Type B pancreatic cell (in vitro differentiated cells): ENCODE measurements at places on chromosomes 7 and 10.

- H3K4me3 ChIP-seq, result no peak overlapping the region
- no peak overlapping the region for H3K27ac ChIP-seq
- H3K27me3 ChIP-seq, result no peaks in the 10 kb centered on the region
Measured at GRCh38 chr7:90536449-90536848, 59.7 kb upstream of the CDK14 start.

DNA sequence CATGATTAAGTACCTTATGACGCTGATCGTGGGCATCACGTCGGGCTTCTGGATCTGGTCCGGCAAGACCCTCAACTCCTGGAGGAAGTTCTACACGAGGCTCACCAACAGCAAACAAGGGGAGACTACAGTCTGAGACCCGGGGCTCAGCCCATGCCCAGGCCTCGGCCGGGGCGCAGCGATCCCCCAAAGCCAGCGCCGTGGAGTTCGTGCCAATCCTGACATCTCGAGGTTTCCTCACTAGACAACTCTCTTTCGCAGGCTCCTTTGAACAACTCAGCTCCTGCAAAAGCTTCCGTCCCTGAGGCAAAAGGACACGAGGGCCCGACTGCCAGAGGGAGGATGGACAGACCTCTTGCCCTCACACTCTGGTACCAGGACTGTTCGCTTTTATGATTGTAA is 2.5 kb downstream of the FZD1 start:
- peaks cover 23% of the 10 kb centered on the region for H3K4me1 ChIP-seq
- H3K4me3 ChIP-seq, result peak overlapping the region; percentile 97
- no peak for DNase-seq
- H3K27ac ChIP-seq, result peak overlapping the region; percentile 76

- H3K27me3 ChIP-seq, result peaks cover 16% of the 10 kb centered on the region
- H3K4me1 ChIP-seq, result peaks cover 14% of the 10 kb centered on the region
- H3K27ac ChIP-seq, result no peak overlapping the region
- no peak for DNase-seq
- no peak overlapping the region for H3K4me3 ChIP-seq
Measured at GRCh38 chr7:25318047-25318446, 89.8 kb upstream of the NPVF start.

- H3K4me1 ChIP-seq, result peaks cover 4% of the 10 kb centered on the region
- H3K27me3 ChIP-seq, result no peaks in the 10 kb centered on the region
- H3K36me3 ChIP-seq, result no peaks in the 10 kb centered on the region
- H3K4me3 ChIP-seq, result no peak overlapping the region
- no peak for DNase-seq
Measured at GRCh38 chr10:22156750-22157149, 61.1 kb downstream of the EBLN1 start.

DNA sequence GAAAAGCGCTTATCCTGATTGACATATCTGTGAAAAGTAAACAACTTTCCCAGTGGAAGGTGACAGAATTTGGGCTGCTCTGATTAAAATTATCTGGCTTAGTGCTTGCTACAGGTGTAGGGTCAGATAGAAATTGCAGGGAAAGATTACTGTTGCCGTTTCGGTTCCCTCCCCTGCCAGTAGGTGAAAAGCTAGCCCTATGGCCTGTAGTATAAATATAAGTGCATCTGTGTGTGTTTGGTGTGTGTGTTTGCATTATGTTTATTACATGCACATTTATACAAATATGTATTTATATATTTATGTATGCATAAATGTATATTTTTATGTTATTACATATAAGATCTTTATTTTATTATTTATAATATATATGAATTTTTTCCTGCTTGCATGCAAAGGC is 72.3 kb upstream of the VOPP1 start:
- no peaks in the 10 kb centered on the region for H3K36me3 ChIP-seq
- H3K27me3 ChIP-seq, result no peaks in the 10 kb centered on the region
- H3K4me1 ChIP-seq, result no peaks in the 10 kb centered on the region
- H3K4me3 ChIP-seq, result no peak overlapping the region

DNA sequence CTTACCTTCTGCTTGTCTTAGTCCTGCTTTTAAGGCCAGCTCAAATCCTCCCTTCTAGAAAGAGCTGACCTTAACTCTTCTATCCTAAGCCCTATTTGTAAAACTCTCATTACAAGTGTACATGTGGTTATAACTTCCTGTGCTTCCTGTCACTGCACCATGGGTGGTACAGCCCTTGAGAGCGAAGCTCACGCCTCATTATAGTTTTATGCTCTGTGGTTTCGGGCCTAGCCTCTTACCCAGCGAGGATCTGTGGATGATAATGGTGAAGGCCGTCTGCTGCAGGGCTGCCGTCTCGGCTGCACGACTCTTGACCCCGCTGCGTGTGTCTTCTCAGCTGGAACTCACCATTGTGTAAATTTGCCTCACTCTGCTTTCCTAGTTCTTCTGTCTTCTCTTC is 74.6 kb downstream of the CUL1 start:
- H3K4me1 ChIP-seq, result peaks cover 14% of the 10 kb centered on the region
- H3K27ac ChIP-seq, result no peak overlapping the region
- no peak for DNase-seq
- H3K36me3 ChIP-seq, result peaks cover 25% of the 10 kb centered on the region
- H3K27me3 ChIP-seq, result no peaks in the 10 kb centered on the region

GRCh38 chr10:32321016-32321631 is 25.8 kb downstream of the EPC1 start:
- no peak overlapping the region for H3K4me3 ChIP-seq
- DNase-seq, result no peak
- no peaks in the 10 kb centered on the region for H3K27me3 ChIP-seq
- no peak overlapping the region for H3K27ac ChIP-seq
- peaks cover 20% of the 10 kb centered on the region for H3K4me1 ChIP-seq
- H3K36me3 ChIP-seq, result peaks cover 30% of the 10 kb centered on the region

DNA sequence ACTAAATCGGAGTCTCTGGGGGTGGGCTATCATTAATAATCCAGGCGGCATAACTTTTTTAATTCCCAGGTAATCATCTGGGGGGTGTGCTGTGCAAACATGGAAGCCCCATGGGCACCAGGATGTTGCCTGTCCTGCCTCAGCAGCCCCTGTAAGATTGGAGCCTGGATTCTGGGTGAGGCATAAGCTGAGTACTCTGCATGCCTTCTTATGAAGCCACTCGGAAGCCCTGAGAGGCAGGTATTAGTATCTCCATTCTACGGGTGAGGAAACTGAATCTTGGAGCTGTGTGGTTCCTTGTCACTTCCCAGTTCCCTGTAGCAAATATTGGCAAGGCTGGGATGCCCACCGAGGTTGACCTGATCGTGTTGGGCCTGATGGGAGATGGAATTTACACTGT is 7.4 kb upstream of the OPN4 start:
- H3K4me1 ChIP-seq, result peaks cover 46% of the 10 kb centered on the region
- peak overlapping the region; percentile 64 for H3K27ac ChIP-seq
- DNase-seq, result no peak

GRCh38 chr10:44651834-44652233 is 259.3 kb upstream of the TMEM72 start:
- H3K4me3 ChIP-seq, result no peak overlapping the region
- H3K27ac ChIP-seq, result no peak overlapping the region
- DNase-seq, result no peak
- peaks cover 3% of the 10 kb centered on the region for H3K27me3 ChIP-seq

DNA sequence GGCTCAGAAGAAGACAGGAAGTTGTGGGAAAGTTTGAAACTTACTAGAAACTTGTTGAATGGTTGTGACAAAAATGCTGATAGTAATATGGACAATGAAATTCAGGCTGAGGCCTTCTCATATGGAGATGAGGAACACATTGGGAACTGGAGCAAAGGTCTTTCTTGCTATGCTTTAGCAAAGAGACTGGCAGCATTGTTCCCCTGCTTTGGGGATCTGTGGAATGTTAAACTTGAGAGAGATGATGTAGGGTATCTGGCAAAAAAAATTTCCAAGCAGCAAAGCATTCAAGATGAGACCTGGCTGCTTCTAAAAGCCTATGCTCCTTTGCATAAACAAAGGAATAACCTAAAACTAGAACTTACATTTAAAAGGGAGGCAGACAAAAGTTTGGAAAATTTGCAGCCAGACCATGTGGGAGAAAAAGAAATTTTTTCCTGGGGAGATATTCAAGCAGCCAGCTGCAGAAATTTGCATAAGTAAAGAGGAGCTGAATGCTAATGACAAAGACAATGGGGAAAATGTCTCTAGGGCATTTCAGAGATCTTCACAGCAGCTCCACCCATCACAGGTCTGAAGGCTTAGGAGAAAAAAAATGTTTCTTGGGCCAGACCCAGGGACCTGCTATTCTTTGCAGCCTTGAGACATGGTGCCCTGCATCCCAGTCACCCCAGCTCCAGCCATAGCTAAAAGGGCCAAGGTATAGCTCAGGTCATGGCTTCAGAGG is 16.5 kb upstream of the KCND2 start:
- no peaks in the 10 kb centered on the region for H3K36me3 ChIP-seq
- no peak for DNase-seq
- H3K27me3 ChIP-seq, result no peaks in the 10 kb centered on the region
- no peak overlapping the region for H3K27ac ChIP-seq
- H3K4me3 ChIP-seq, result no peak overlapping the region
- no peaks in the 10 kb centered on the region for H3K4me1 ChIP-seq

DNA sequence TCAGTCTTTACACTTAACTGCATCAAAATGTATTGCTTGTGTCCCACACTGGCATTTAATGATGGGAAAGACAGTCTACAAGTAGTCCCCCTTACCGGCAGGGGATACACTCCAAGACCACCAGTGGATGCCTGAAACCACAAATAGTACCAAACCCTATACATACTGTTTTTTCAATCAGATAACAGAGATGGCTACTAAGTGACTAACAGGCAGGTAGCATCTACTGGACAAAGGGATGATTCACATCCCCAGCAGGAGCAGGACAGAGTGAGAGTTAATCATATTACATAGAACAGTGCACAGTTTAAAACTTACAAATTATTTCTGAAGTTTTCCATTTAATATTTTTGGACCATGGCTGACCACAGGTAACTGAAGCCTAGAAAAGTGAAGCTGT is 13.2 kb downstream of the TMEM243 start:
- H3K4me3 ChIP-seq, result no peak overlapping the region
- H3K36me3 ChIP-seq, result peaks cover 61% of the 10 kb centered on the region
- DNase-seq, result no peak

GRCh38 chr10:68088740-68089139 is 13.7 kb upstream of the HERC4 start:
- H3K4me1 ChIP-seq, result no peaks in the 10 kb centered on the region
- H3K36me3 ChIP-seq, result no peaks in the 10 kb centered on the region
- H3K4me3 ChIP-seq, result no peak overlapping the region
- H3K27ac ChIP-seq, result no peak overlapping the region
- no peaks in the 10 kb centered on the region for H3K27me3 ChIP-seq
- DNase-seq, result no peak

GRCh38 chr10:14173706-14174594 is 156.8 kb downstream of the FRMD4A start:
- no peak for DNase-seq
- peak overlapping the region; percentile 96 for H3K4me3 ChIP-seq
- H3K27me3 ChIP-seq, result peaks cover 51% of the 10 kb centered on the region
- H3K4me1 ChIP-seq, result peaks cover 38% of the 10 kb centered on the region
- peak overlapping the region; percentile 82 for H3K27ac ChIP-seq

DNA sequence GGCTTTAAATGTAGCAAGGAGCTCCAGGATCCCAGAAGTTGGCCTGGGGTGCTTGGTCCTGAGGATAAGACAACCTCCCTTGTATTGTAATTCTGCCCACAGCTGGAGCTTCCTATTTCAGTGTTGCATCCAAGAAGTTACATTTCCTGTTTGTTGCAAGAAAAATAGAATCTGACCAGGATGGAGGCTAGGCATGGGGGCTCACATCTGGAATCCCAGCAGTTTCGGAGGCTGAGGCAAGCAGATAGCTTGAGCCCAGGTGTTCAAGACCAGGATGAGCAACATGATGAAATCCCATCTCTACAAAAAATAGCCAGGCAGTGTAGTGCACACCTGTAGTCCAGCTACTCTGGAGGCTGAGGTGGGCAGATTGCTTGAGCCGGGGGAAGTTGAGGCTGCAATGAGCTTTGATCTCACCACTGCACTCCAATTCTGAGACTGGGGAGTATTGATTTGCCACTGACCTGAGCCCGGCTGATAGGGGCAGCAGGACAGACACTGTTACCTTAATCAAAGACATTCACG is 766 bp upstream of the ITIH2 start:
- peaks cover 15% of the 10 kb centered on the region for H3K27me3 ChIP-seq
- no peaks in the 10 kb centered on the region for H3K36me3 ChIP-seq
- no peak overlapping the region for H3K27ac ChIP-seq
- H3K4me1 ChIP-seq, result peaks cover 6% of the 10 kb centered on the region

DNA sequence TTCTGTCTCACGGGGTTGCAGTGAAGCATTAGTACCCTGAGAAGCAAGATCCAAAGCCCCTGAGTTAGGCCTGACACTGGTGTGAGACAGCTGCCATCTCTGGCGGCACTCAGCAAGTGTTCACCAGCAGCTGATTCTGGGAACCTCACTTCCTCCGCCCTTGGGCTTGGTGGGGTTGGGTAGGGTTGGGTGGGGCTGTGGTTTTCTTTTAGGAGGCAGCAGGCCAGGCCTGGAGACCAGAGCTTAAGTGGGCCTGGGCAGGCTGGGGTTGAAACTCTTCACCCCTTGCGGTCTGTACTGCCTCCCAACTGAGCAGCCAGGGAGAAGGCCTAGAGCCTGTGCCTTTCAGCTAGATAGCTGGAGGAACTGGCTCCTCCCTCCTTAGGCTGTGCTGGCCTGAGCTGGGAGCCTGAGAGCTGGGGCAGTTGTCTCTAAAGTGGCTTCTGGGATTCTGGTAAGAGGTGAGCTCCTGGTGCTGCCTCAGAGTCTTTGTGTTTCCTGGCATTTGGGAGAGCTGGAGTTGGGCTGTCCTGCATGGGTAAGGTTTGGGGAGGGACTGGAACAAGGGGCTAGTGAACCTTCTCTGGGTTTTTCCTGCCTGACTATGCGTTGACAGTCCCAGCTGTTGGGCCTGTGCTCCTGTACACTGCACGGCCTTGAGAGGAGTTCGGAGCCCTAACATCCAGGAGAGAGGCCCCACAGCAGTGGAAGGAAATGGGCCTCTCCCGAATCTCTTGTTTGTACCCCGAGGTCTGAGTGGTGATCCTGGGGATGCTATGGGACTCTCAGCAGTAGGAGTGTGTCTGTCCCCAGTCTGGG is 5.1 kb downstream of the TSPAN14 start:
- H3K4me1 ChIP-seq, result peaks cover 75% of the 10 kb centered on the region
- DNase-seq, result no peak
- H3K27ac ChIP-seq, result peak overlapping the region; percentile 95
- no peaks in the 10 kb centered on the region for H3K27me3 ChIP-seq
- peak overlapping the region; percentile 82 for H3K4me3 ChIP-seq
